Lower lobe of right lung (tissue), 2 donors: ENCODE measurements at places on chromosomes 7 and 10. TPM values are rescaled to one million over a fixed set of nuclear protein-coding genes. Genes with fewer than 3 reads are reported as not detected.
A peak's percentile ranks its signal among the peaks of the same experiment; 100 is the strongest.

DNA sequence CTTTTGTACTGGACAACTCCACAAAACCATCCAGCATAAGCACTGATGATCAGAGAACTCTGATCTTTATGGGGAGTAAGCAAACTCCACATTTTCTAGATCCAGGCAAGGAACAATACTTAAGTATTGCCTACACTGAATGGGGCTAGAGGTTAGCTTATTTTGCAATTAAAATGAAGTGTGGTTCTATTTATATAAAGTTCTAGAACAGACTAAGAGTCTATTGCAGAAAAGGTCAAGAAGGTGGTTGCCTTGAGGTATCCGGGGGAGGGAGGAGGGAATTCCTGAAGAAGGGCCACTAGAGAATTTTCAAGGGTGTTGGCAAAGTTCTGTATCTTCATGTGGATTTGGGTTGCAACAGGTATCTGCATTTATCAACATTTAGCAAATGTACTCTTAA lies 477.9 kb downstream of the PLXNA4 start:
- H3K4me3 ChIP-seq: no peak overlapping the region
- no peaks in the 10 kb centered on the region for H3K4me1 ChIP-seq
- DNase-seq: no peak

GRCh38 chr7:135377171-135377570 lies 132.7 kb downstream of the CNOT4 start:
- no peaks in the 10 kb centered on the region for H3K4me1 ChIP-seq
- DNase-seq: no peak
- H3K36me3 ChIP-seq: no peaks in the 10 kb centered on the region
- no peaks in the 10 kb centered on the region for H3K27me3 ChIP-seq
- no peak overlapping the region for H3K27ac ChIP-seq

The IFIT1B gene
- total RNA-seq: not detected

DNA sequence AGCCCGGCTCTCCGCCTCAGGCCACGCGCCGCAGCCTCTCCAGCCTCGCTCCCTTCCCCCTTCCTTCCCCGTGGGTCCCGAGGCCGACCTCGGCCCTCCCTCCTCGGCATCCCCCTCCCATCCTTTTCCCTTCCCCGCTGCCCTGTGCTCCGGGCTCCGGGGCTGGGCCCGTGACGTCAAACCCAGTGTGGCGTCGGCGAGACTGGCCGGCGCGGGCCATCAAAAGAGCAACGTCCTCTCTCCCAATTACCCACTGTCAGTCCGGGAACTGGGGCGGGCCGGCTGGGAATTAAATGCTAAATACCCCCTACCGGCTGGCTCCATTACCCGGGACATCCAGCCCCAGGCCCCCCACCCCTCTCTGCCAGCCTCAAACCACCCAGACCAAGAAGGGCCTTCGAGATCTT lies 2.6 kb upstream of the GATA3 start:
- H3K4me3 ChIP-seq: no peak overlapping the region
- DNase-seq: no peak
- peaks cover 61% of the 10 kb centered on the region for H3K4me1 ChIP-seq
- no peak overlapping the region for H3K27ac ChIP-seq
- no peaks in the 10 kb centered on the region for H3K36me3 ChIP-seq

DNA sequence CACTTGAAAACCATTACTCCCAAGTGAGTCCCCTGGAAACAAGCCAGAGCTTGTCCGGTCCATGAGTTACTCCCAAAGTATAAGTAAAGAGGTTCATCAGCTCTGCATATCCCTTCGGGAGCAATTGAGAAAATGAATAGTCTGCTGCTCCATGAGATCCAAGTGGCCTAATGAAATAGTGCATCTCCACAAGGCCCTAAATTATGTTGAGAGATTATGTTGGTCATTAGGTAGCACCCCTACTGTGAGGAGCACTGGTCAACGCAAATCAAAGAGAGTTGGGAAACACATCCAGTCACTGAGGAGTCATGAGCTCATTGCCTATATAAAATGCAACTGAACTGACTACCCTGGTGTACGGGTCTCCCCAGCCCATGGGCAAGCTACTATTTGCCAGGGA lies 205.5 kb upstream of the AOAH start:
- H3K27ac ChIP-seq: no peak overlapping the region
- no peaks in the 10 kb centered on the region for H3K4me1 ChIP-seq
- no peaks in the 10 kb centered on the region for H3K27me3 ChIP-seq
- DNase-seq: no peak

The KCND2 gene
- 0.38 TPM for total RNA-seq

The PHYH gene
- 30.3 TPM for total RNA-seq

The GRB10 gene
- 36.5 TPM for total RNA-seq

GRCh38 chr10:13492493-13493180 lies 36.2 kb downstream of the BEND7 start:
- peak overlapping the region; percentile 22 for H3K27ac ChIP-seq
- H3K36me3 ChIP-seq: peaks cover 19% of the 10 kb centered on the region
- no peaks in the 10 kb centered on the region for H3K4me1 ChIP-seq

GRCh38 chr10:98074315-98074911 lies 44.0 kb upstream of the CRTAC1 start:
- H3K27me3 ChIP-seq: peaks cover 7% of the 10 kb centered on the region
- H3K4me1 ChIP-seq: no peaks in the 10 kb centered on the region
- H3K4me3 ChIP-seq: no peak overlapping the region
- no peak overlapping the region for H3K27ac ChIP-seq
- DNase-seq: no peak
- H3K36me3 ChIP-seq: no peaks in the 10 kb centered on the region

GRCh38 chr10:14009371-14010100 lies 321.2 kb downstream of the FRMD4A start:
- no peak for DNase-seq
- no peaks in the 10 kb centered on the region for H3K27me3 ChIP-seq
- H3K4me1 ChIP-seq: peaks cover 28% of the 10 kb centered on the region
- H3K4me3 ChIP-seq: peak overlapping the region; percentile 40
- peak overlapping the region; percentile 34 for H3K27ac ChIP-seq

DNA sequence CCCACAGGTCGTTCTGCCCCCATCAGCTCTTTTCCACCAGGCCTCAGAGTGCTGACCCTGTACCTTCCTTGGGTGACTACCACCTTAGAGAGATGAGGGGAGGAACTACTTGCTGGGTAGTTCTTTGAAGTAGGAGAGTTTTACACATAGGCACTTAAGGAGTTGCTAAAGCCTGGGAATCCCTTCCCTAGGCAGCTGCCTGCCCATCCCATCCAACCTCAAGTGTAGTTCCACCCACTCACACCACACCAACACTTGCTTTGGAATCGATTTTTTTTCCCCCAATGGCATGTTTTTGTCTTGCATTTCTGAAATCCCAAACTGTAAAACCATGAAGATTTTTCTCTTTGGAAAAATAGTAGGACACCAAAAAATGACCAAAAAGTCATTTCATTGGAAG lies 47.7 kb downstream of the FBXW4 start:
- H3K4me1 ChIP-seq: no peaks in the 10 kb centered on the region
- H3K36me3 ChIP-seq: peaks cover 73% of the 10 kb centered on the region
- no peak overlapping the region for H3K4me3 ChIP-seq
- no peaks in the 10 kb centered on the region for H3K27me3 ChIP-seq
- DNase-seq: no peak
- no peak overlapping the region for H3K27ac ChIP-seq

The KIAA1549 gene
- 5.3 TPM for total RNA-seq

The TMEM176B gene
- total RNA-seq: 69.4 TPM

GRCh38 chr7:101795461-101795860 lies 22.0 kb upstream of the CUX1 start:
- no peak overlapping the region for H3K27ac ChIP-seq
- H3K4me1 ChIP-seq: no peaks in the 10 kb centered on the region
- no peak for DNase-seq
- no peaks in the 10 kb centered on the region for H3K36me3 ChIP-seq
- H3K27me3 ChIP-seq: peaks cover 10% of the 10 kb centered on the region

GRCh38 chr7:70944516-70944915 lies 187.4 kb upstream of the GALNT17 start:
- H3K36me3 ChIP-seq: no peaks in the 10 kb centered on the region
- H3K4me3 ChIP-seq: no peak overlapping the region
- H3K27ac ChIP-seq: no peak overlapping the region
- DNase-seq: no peak
- H3K27me3 ChIP-seq: no peaks in the 10 kb centered on the region

The ARHGEF5 gene
- total RNA-seq: 39.5 TPM

- no peak overlapping the region for H3K27ac ChIP-seq
- no peaks in the 10 kb centered on the region for H3K4me1 ChIP-seq
- H3K36me3 ChIP-seq: no peaks in the 10 kb centered on the region
Measured at GRCh38 chr10:47368431-47369180, 15.5 kb downstream of the ZNF488 start.

- no peaks in the 10 kb centered on the region for H3K36me3 ChIP-seq
- peaks cover 10% of the 10 kb centered on the region for H3K4me1 ChIP-seq
- no peak overlapping the region for H3K27ac ChIP-seq
- no peaks in the 10 kb centered on the region for H3K27me3 ChIP-seq
- DNase-seq: peak; percentile 29
- no peak overlapping the region for H3K4me3 ChIP-seq
Measured at GRCh38 chr10:132270721-132271457, 36.9 kb downstream of the STK32C start.

GRCh38 chr10:30736685-30737232 lies 107.2 kb upstream of the LYZL2 start:
- H3K4me3 ChIP-seq: no peak overlapping the region
- no peaks in the 10 kb centered on the region for H3K36me3 ChIP-seq

DNA sequence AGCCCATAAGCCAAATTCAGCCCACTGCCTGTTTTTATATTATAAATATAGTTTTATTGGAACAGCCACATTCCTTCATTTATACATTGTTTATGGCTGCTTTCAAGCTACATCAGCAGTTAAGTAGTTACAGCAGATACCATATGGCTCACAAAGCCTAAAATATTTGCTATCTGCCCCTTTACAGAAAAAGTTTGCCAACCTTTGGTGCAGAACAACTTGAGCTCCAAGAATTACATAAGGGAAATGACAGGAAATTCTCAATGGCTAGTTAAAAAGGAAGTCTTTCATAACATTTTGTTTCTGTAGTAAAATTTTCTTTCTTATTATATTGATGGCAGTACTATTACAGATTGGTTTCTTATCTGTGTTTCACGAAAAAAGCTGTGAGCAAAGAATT lies 59.3 kb downstream of the COL28A1 start:
- DNase-seq: no peak
- H3K27ac ChIP-seq: no peak overlapping the region
- no peak overlapping the region for H3K4me3 ChIP-seq
- H3K36me3 ChIP-seq: no peaks in the 10 kb centered on the region

The NKX1-2 gene
- total RNA-seq: not detected

- H3K27ac ChIP-seq: no peak overlapping the region
- H3K36me3 ChIP-seq: no peaks in the 10 kb centered on the region
- H3K4me1 ChIP-seq: peaks cover 7% of the 10 kb centered on the region
- no peak overlapping the region for H3K4me3 ChIP-seq
- DNase-seq: no peak
- peaks cover 4% of the 10 kb centered on the region for H3K27me3 ChIP-seq
Measured at GRCh38 chr10:48287417-48288391, 13.2 kb upstream of the FRMPD2 start.

- no peak overlapping the region for H3K4me3 ChIP-seq
- H3K4me1 ChIP-seq: no peaks in the 10 kb centered on the region
- no peaks in the 10 kb centered on the region for H3K27me3 ChIP-seq
- no peak for DNase-seq
Measured at GRCh38 chr7:106247841-106248240, 36.9 kb downstream of the NAMPT start.

DNA sequence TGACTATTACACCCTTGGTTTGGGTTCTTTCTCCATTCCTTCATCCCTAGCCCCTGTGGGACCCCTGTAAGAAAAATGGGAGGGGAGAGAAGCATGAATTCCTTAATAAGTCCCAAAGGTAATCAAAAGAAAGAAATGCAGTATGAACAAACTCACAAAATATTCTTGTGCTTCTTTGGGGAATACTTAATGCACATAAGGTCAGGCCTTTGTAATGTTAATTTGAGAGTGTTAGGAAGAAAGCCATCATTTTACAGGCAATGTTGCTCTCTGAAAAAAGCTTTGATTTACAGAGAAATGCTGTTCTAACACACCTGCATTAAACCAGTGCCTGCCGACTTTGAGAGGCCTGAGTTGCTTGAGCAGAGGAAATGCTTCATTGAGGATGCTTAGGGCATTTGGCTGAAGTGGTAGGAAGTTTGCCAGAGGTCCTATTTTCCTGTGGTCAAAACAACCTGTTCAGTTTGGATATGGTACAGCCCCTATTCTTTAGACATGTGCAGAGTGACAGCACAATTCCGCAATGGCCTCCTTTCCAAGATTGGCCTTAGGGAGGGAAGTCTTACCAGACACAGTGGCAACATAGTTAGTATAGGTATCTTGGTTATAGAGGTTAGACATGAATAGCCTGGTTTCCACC lies 643.4 kb downstream of the AUTS2 start:
- H3K27ac ChIP-seq: no peak overlapping the region
- no peaks in the 10 kb centered on the region for H3K4me1 ChIP-seq
- no peaks in the 10 kb centered on the region for H3K27me3 ChIP-seq
- H3K36me3 ChIP-seq: no peaks in the 10 kb centered on the region

GRCh38 chr10:70130878-70131559 lies 1.6 kb downstream of the AIFM2 start:
- H3K27me3 ChIP-seq: no peaks in the 10 kb centered on the region
- peaks cover 23% of the 10 kb centered on the region for H3K4me1 ChIP-seq
- no peaks in the 10 kb centered on the region for H3K36me3 ChIP-seq

The TMEM254 gene
- 18.6 TPM for total RNA-seq

The DPP6 gene
- total RNA-seq: 0.71 TPM

GRCh38 chr10:94069884-94070283 lies 76.2 kb downstream of the PLCE1 start:
- DNase-seq: no peak
- H3K4me3 ChIP-seq: no peak overlapping the region
- H3K27ac ChIP-seq: no peak overlapping the region
- no peaks in the 10 kb centered on the region for H3K27me3 ChIP-seq
- H3K4me1 ChIP-seq: no peaks in the 10 kb centered on the region
- no peaks in the 10 kb centered on the region for H3K36me3 ChIP-seq

- H3K4me1 ChIP-seq: peaks cover 7% of the 10 kb centered on the region
- no peak for DNase-seq
- no peaks in the 10 kb centered on the region for H3K36me3 ChIP-seq
- no peaks in the 10 kb centered on the region for H3K27me3 ChIP-seq
- H3K27ac ChIP-seq: no peak overlapping the region
Measured at GRCh38 chr7:140081774-140082425, 19.1 kb upstream of the PARP12 start.

The CNOT4 gene
- 28.0 TPM for total RNA-seq

The UBE2H gene
- total RNA-seq: 76.7 TPM

The FAM13C gene
- total RNA-seq: 13.9 TPM

DNA sequence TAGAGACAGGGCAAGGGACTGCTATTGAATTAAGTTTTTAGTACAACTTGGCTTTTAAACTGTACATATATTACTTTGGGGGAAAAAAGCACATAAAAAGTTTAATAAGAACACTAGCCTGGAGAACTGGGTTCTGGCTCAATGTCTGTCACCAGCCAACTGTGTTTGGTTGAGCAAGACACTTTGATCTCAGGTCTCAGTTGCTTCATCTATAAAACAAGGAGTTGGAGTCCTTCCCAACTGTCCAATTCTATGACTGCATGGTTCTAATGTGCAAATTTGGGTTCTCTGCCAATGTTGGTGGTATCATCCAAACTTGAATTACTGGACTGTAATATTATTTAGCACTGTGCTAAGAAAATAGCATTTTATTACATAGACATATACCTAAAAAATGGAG lies 50.3 kb downstream of the ATXN7L1 start:
- no peaks in the 10 kb centered on the region for H3K27me3 ChIP-seq
- H3K27ac ChIP-seq: no peak overlapping the region
- no peak overlapping the region for H3K4me3 ChIP-seq
- DNase-seq: no peak
- H3K4me1 ChIP-seq: peaks cover 14% of the 10 kb centered on the region
- no peaks in the 10 kb centered on the region for H3K36me3 ChIP-seq

GRCh38 chr10:101063548-101064414 lies 2.0 kb downstream of the KAZALD1 start:
- H3K36me3 ChIP-seq: no peaks in the 10 kb centered on the region
- DNase-seq: no peak
- H3K4me3 ChIP-seq: no peak overlapping the region
- peaks cover 67% of the 10 kb centered on the region for H3K4me1 ChIP-seq
- H3K27ac ChIP-seq: no peak overlapping the region
- H3K27me3 ChIP-seq: peaks cover 7% of the 10 kb centered on the region

The ACTL6B gene
- total RNA-seq: not detected

The CRYGN gene
- not detected for total RNA-seq

The CH25H gene
- 4.4 TPM for total RNA-seq
